Right hindlimb (tissue), 1 donor: ENCODE measurements at places on chromosomes 2 and 18.

DNA sequence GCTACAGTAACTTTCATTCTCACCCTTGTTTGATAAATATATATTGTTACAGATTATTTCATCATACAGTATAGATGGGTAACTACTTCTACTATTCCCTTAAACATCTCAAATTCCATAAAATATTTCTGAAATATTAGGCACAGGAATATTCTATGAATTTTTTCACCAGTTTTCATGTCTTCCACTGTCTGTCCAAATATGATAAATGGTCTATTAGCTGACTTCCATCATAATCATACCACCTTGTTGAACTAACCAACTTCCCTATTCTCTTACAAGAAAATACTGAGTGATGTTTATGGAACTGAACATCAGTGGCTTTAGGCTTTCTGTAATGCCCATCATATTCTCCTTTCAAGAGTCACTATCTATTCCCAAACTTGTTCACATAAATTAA is 82.4 kb downstream of the TRAPPC8 start:
- DNase-seq = no peak

DNA sequence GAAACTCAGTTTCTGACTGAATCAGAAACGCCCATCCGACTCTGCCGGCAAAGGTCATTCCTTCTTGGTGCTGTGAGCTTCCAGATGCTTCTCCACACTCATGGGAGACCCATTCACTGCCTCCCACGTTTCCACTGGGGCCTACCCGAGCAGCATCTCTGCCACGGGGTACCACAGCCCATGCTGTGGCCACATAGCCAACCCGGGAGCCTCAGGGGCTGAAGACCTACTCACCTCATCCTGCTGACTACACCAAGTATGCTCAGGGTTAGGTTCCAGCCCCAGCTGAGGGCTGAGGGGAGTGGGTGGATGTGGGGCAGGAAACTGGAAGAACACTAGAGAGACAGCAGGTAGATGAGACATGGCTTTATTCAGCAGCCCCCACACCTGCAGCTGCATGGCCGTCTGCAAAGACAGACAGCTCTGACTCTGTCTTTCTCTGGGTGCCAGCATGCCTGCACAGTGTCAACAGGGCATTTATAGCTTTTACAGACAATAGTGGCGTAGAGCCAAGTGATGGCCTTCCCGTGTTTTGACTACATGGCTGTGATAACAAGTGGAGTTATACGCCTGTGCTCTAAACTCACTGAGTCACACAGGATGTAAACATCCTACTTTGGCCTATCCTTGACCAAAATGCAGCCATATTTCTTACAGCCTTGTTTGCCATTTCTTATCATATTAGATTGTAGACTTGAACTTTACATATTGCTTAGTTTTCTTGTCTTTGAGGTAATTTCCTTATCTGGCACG is 16.5 kb upstream of the KLHL23 start:
- DNase-seq = no peak

GRCh38 chr2:86069783-86070339 is 35.8 kb downstream of the POLR1A start:
- DNase-seq = no peak

DNA sequence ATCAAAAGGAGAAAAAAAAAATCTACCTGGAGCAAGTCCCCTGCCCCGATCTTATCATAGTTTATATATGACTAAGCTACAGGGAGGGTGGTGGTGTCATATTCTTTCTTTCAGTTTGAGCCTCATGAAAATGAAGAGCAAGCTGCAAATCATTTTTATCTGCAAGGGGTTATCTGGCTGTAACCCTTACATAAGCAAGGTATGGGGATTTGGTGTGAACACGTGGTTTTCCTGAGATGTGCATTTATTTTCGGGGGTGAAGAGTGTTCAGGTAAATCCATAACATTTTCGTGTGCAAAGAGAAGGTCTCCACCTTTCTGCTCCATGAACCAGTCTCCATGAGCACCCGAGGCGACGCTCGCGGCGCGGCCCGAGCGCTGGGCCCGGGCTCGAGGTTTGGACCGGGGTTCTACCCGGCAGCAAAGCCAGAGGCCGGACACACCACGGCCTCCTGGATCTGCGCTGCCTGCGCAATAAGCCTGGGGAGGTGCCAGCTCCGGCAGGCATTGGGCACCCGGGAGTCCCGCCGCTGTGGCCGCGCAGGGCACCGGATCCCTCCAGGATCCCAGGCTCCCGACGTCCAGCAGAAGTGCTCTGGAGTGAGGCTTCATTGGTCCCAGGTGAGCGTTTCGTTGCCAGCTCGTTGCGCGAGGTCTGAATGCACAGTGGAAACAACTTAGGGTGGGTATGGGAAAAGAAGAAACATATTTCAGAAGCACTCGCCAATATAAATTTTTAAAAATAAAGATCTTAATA is 36.1 kb upstream of the GPD2 start:
- peak; percentile 88 for DNase-seq

DNA sequence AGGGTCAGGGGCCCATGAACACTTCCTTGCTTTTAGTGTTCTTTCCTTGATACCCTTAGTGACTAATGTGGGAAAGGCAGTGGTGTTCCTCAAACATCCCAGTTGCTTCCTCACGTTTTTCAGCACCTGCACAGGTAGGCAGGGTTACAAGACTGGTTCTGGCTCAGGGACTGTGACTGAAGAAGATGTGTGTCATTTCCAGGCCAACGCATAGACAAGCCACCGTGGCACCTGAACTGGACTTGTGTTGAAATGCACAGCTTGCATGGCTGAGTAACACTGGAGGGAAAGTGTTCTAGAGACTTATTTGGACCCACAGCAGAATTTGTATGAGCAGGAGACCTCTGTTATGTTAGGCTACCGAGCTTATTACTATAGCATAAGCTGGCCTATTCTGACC is 107.9 kb downstream of the SPOPL start:
- DNase-seq = no peak

- no peak for DNase-seq
Observed at GRCh38 chr2:218807626-218808025, 24.0 kb downstream of the PRKAG3 start.

- no peak for DNase-seq
Observed at GRCh38 chr18:67199993-67200617, 316.4 kb downstream of the DSEL start.

GRCh38 chr18:33495278-33495677 is 54.8 kb upstream of the CCDC178 start:
- DNase-seq = peak; percentile 51

DNA sequence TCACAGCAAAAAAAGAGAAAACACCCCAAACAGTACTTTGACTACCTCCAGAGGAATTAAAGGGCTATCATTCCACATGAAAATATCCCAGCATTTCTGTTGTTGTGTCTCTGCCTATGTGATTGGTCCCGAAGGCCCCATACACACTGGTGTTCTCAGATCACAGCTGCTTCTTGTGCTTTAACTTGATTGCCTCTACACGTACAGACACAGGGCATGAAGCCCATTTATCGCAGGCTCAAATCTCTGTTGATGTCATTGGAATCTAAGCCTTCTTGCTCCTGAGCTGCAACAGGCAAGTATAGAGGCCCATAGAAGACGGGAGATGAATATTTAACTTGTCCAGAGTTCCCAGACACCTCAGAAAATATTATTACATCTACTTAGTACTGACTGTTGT is 405.2 kb downstream of the NCKAP5 start:
- DNase-seq = peak; percentile 79

- no peak for DNase-seq
Observed at GRCh38 chr2:237513693-237514092, 26.6 kb downstream of the MLPH start.

DNA sequence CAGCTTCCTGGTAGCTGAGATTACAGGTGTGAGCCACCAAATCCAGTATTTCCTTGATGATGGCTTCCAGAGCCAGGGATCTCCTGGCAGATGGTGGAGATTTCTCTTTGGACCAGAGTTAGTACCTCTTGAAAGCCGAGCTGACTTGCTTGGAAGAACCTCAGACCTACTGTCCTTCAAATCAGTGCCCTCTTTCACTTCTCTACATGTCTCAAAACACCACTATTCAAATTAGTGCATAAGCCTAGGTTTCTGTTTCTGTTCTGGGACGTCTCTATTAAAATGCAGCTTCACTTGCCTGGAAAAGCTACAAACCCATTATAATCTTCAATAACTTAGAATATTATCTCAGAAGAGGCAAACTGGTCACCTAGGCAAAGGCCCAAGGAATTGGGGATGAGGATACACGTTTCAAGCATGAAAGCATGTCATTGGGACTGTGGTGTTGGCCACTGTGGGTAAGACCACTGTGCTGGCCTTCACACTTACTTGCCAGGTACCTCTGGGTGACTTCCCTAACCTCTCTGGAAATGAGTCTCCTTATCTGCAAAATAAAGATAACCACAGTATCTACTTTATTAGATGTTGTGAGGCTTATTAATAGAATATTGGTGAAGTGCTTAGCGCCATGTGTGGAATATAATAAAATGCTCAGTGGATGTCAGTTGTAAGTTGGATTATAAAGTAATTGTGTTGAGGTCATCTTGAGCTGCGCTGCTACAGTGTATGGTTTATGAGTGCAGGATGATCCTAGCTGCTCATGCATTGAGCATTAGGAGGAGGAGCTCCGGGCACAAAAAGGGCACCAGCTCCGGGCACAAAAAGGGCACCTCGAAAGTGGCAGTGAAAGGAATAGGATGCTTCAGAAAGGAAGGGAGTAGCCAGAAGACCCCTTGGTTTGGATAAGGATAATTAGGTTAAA is 84.5 kb downstream of the DOCK10 start:
- no peak for DNase-seq

GRCh38 chr2:55054106-55054875 is 4.0 kb upstream of the RTN4 start:
- no peak for DNase-seq

DNA sequence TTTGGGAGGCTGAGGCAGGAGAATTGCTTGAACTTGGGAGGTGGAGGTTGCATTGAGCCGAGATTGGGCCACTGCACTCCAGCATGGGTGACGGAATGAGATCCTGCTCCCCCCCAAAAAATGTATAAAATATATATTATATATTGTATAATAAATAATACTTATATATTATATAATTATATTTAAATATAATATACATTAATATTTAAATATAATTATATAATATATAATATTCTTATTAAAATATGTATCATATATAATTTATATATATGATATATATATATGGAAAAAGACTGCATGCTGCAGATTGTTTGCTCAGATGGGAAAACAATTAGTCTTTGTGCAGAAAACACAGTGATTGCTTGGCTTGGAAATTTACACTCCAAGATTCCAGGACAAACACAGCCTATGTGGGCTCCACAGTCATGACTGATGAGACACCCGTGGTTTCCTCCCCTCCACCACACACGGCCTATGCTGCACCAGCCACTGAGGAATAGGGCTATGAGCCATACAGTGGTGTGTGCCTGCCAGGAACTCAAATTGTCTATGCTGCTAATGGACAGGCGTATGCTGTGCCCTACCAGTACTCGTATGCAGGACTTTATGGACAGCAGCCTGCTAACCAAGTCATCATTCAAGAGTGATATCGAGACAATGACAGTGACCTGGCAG is 30.0 kb downstream of the PMAIP1 start:
- DNase-seq = no peak

- DNase-seq = peak; percentile 37
Observed at GRCh38 chr18:3358310-3358709, 91.7 kb upstream of the TGIF1 start.

- DNase-seq = no peak
Observed at GRCh38 chr2:149472413-149472812, 115.2 kb downstream of the MMADHC start.

- no peak for DNase-seq
Observed at GRCh38 chr2:129011466-129012061, 692.9 kb upstream of the HS6ST1 start.

GRCh38 chr2:161418715-161419637 is 2.9 kb downstream of the TBR1 start:
- DNase-seq = peak; percentile 40

GRCh38 chr2:241315879-241316631 is at the start of gene SEPTIN2:
Gene SEPTIN2 (plus strand): TSS chr2:241315925. CDS start chr2:241324233, 8,308 bp downstream.
- DNase-seq = no peak

DNA sequence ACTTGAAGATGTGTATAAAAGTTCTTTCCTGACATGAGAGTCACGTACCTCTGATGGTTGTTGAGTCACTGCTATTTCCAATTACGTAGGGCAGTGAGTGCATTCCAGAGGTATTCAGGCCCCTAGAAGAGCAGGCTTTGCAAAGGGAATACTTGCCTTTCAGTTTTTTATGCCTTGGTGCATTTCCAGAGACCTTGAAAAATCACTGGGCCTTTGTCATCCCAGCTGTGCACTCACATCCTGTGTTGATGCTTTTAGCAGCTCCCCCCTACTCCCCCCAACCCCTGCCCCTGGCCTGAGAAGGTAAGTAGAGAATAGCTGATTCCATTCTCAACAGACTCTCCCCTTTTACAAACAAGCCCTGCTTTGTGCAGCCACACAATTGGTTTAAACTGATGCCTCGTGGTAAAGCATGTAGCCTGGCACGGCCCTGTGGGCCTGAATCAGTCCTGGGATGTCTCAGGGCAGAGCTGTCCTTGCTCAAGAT is 174.2 kb downstream of the PRPF40A start:
- DNase-seq = peak; percentile 69

DNA sequence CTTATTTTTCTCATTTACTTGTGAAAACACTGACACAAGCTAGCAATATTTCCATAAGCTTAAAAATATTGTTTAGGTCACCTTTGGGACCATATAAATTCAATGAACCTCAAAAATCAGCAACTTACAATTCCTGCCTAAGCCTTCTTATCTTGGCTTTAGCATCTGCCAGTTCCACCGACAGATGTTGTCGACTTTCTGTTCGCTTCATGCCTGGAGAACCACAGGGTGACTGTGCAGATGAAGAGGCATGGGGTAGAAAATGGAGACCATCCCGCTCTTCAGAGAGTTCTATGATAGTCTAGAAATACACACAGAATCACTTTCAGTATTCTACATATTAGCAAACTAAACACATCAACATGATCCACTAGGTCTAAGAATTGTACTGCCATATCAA is 64.2 kb downstream of the CCDC88A start:
- DNase-seq = no peak

GRCh38 chr2:172098287-172098649 is 4.4 kb downstream of the DLX2 start:
- no peak for DNase-seq

DNA sequence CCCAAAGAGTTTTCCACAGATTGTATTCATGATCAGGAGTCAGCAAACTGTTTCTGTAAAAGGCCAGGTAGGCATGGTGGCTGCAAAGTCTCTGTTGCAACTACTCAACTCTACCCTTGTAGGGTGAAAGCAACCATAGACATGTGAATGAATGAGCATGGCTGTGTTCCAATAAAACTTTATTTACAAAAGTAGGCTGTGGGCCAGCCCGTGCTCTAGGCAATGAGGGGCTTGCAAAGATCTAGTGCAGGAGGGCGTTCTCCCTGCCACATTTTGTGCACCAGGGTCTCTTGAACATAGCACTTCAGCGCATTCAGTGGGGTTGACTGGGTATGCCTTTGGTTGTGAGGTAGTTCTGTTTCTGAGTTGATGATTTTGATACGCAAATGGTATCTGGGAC is 85.8 kb downstream of the ST6GAL2 start:
- DNase-seq = no peak

GRCh38 chr2:217911283-217912097 is 91.3 kb downstream of the TNS1 start:
- no peak for DNase-seq

- no peak for DNase-seq
Observed at GRCh38 chr2:233565685-233566140, 869 bp downstream of the USP40 start.

- DNase-seq = peak; percentile 82
Observed at GRCh38 chr2:111694700-111695101, 189.3 kb downstream of the ANAPC1 start.
